H1 (cell line): ENCODE measurements at places on chromosomes 13 and 19. TPM values are rescaled to one million over a fixed set of nuclear protein-coding genes. Genes with fewer than 3 reads are reported as not detected.

The ZNF177 gene
- total RNA-seq: 5.9 and 7.7 TPM in 2 replicates

The KANK2 gene
- 42.3 and 47.9 TPM in 2 replicates for total RNA-seq

The ACER1 gene
- not detected in 2 replicates for total RNA-seq

DNA sequence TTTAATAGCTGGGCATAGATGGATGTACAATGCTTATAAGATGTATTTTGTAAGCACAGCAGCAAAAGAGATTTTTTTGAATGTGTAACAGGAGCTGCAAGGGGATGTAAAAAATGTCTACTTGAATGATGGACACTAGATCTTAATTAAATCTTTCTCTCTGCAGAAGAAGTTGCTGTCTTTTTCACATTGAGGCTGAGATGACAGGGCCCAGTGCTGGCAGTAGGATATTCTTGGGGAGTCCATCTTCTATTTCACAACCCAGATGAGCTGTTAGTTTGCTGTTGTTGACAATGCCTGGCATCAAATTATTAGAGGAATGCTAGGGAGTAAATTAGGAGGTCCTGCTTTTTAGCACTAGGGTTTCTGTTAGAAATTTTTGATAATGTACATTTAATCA, 698.7 kb downstream of the SLITRK5 start:
- no peak for DNase-seq

DNA sequence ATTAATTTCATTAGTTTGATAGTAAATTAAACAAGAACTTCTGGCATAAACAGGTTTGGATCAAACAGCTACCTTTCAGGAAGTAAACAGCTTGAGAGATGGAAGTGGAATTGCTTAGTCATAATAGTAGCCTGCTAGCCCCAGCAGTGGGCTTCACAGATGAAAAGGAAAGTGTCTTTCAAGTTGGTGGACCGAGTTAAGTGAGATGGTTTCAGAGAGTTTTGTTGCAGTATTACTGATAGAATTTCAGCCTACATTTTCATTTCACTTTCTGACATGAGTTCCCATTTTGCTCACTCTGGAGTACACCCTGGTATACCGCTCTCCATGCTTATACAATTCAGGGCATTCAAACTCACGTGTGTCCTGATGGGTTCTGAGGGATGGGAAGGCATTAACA, 2.0 kb upstream of the PTOV1 start:
- DNase-seq: no peak

- no peak for DNase-seq
Measured at GRCh38 chr13:103003631-103004030, 62.6 kb downstream of the SLC10A2 start.

GRCh38 chr19:29014857-29015436, 198.0 kb downstream of the UQCRFS1 start:
- DNase-seq: no peak

DNA sequence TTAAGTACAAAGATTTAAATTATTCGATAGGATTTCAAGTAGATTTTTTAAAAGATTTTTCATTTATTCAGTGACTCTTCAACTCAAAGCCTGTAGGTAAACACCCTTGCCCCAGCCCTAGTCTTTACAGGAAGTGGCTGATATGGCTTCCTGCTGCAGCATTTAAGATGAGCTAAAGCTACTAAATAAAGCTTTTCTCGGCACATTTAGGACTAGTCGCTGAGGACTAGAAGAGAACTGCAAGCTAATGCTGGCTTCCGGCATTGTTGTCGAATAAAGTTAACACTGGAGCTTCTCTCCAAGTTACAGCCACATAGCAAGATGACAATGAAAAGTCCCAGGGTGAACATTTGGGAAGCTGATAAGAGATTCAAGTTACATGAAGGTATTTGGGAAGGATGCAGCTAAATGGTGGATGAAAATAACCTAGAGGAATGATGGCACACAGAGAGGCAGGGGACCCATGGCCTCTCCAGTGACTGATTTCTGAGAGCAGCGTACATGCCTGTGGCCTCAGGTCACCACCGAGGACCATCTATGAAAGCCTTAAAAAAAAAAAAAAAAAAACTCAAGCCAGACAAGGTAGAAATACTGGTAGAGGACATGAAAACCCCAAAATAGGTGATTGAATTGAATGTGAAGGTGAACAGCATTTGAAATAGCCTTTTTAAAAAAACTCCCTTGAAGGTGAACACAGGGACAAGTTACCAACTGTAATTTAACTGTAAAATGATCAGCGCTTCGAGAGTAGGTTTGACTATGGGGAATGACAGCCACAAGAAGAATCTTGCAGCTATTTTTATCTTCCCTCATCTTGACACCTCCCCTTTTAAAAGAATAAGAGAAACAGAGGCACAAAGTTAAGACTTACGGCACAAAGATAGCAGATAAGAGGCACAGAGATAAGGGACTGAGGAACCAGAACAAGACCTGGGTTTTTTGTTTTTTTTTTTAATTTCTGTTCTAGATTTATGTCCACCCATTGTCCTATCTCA, 155.4 kb downstream of the DCT start:
- no peak for DNase-seq

GRCh38 chr19:15181394-15181793, 19.4 kb downstream of the NOTCH3 start:
- no peak for DNase-seq

DNA sequence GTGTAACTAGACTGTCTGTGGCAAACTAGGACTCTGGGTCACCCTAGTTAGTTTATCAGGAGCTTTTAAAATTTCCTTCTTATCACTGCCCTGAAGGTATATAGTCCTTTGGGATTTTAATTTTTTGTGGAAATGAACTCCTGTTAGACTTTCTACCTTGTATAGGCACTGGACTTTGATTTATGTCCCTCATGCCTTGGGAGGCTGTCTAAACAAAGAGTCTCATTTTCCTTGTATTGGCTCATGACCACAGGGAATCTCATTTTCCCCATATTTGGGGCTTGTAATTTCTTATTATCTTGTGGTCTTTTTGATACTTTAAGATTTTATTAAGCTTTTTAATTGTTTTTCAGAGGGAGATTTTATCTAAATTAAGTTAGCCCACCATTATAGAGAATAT, 21.4 kb downstream of the KCTD4 start:
- DNase-seq: no peak
